ENCODE measurements at places on chromosomes 3 and 15.
A peak's percentile ranks its signal among the peaks of the same experiment; 100 is the strongest.

DNA sequence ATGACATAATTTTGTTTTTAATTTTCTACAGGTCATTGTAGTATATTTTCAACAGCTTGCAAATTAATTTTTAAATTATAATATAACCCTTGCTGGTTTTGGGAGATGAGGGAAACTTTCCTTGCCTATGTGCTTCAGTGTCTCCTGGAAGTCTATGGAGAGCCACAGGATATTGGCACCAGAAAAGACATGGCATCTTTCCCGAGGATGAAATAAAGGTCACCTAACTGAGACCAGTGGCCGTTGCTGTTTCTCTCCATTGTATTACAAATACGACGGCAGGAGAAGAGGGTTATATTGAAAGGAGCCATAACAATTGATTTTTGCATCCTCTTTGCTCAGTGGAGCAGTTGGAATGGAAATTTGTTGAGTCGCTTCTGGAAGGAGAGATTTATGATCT, 19.9 kb upstream of the AQP9 start:
- no peak for DNase-seq

DNA sequence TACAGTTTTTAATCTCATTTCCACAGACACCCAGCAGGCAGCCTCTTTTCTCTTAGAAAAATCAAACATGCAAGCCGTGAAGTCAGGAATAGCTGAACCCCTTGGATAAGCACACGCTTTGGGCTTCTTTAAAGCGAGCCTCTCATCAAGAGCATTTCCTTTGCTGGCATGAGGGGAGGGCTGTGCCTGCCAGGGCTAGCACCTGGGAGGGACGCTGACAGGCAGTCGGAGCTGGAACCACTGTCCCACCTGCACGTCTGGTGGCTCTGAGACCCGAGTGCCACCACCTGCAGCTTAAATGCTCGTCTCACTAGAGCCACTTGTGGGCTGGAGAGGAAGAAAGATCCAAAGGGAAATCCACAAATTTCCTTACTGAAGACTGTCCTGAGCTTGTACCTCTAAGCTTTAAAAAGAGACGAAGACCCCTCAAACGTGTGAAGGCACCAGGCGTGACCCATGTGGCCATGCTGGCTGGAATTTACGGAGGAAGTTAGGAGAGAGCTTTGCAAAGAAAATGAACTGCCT, 9.4 kb downstream of the MAP6D1 start:
- DNase-seq = no peak

DNA sequence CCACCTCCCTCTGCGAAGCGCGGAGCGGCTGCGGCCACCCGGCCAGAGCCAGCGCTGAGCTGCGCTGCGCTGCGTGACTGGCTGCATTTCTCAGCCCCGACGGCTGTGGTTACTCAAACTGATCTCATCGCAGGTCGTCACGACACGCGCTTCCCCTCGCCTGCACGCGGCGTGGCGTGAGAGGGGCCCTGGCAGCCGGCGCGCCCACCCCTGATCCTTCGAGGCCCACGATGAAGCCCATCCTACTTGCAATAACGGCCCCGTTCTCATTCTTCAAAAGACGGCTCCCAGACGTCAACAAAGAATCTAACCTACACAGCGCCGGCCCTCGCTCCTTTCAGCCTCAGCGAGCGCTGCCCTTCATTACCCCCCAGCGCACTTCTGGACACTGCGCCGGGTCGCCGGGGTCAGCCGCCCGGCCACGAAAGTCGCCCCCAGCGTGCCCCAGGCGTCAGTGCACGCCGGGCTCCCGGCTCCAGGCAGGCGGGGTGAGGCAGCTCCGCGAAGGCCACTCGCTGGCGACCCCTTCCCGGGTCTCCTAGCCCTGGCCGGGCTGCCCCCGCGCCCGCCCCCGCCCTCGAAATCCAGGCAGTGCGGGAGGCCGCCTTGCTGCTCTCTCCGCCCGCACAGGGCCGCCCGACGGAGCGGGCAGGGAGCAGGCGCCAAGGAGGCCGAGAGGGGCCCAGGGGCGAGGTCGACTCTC, 9.9 kb upstream of the LEKR1 start:
- DNase-seq = no peak

DNA sequence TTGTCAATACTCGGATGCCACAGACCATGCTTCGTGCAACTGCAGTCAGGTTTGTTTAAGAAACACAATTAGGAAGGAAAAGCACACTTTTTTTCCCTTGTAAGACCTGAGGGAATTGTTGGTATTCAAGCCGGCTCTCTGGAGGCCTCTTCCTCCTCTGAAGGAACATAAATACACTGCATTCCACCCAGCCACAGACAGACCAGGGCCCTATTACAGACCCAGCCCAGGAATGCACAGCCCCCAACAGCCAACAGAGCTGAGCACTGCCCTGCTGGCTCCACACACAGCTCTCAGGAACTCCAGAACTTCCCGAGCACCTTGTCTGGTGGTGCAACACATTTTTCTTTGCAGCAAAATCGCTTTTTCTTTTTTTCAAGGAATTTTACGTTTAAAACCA, 488.7 kb upstream of the PROK2 start:
- peak; percentile 63 for DNase-seq

GRCh38 chr15:70833861-70834765, 19.8 kb downstream of the LARP6 start:
- no peak for DNase-seq

GRCh38 chr3:173340626-173341025, 56.9 kb upstream of the NLGN1 start:
- no peak for DNase-seq

- DNase-seq = no peak
Measured at GRCh38 chr3:146472611-146473010, 3.2 kb upstream of the PLSCR2 start.

GRCh38 chr3:50490424-50490823, 13.0 kb downstream of the CACNA2D2 start:
- DNase-seq = no peak

DNA sequence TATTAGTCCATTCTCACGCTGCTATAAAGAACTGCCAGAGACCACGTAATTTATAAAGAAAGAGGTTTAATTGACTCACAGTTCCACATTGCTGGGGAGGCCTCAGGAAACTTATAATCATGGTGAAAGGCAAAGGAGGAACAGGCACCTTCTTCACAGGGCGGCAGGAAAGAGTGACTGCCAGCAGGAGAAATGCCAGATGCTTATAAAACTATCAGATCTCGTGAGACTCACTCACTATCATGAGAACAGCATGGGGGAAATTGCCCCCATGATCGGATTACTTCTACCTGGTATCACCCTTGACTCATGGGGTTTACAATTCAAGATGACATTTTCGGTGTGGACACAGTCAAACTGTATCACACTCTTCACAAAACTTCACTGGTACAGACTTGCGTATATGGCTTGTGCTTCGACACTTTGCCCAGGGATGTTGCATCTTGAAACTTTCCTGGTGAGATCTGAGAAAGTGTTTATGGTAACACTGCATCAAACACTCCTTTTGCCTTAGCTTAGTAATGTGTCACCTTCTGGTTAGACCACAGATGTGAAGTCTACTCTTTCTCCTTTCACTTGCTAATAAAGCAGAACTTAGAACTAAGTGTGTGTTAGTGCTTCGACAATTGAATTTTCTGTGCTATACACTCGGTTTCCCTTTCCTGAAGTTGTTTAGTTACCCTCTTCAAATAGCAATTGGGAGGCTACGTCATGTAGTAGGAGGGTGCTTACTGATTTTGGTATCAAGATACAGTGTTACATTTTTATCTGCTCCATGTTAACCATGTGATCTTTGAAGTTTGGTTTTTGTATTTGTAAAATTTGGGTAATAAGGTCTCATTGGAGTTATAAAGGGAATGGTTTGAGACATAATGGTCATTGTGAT, 185.7 kb downstream of the LPP start:
- no peak for DNase-seq

DNA sequence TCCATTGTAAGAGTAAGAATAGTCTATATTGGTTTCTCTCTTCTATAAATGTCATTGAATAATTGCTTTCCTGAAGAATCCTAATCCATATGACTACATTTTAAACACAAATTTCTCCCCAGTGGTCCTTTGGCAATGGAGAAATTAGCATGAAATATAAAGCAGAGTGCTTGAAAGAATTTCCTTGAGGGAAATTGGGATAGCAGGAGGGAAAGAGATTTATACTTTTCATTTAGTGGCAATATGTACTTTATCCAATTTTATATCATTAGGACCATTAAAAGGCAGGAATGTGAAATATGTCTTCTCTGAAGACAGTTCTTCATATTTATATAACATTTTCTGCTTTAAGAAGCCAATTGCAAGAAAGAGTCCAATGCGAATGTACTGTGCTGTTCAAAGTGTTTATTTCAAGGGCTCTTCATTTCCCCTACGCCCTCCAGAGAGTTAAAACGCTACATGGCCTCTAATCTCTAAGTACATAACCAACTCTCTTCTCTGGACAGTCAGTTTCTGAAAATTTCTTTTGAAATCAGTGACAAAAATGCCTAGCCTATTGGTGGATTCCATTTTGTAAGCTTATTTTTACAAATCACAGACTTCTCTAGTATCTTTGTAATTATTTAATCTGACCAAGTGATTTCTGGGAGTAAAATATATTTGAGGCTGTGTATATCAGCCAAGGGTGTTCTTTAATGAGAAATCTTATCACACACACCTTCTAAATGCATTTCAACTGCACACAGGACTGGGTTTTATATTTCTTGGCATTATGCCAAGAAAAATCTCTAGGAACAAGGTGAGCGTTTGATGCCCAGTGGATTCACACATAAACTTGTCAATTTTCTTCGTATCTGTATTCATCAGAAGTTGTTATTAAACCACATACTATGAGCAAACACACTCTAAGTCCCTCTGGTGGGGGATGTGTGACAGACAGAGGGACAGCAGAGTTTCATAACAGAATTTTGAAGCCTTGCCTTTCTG, 51.2 kb downstream of the KCNAB1 start:
- DNase-seq = no peak

GRCh38 chr3:88034491-88035275, 24.1 kb downstream of the CGGBP1 start:
- DNase-seq = no peak

- no peak for DNase-seq
Measured at GRCh38 chr3:58254144-58254543, 16.6 kb downstream of the ABHD6 start.

- no peak for DNase-seq
Measured at GRCh38 chr3:79878708-79879107, 110.9 kb upstream of the ROBO1 start.

GRCh38 chr3:99774467-99774866, 43.2 kb upstream of the CMSS1 start:
- peak; percentile 89 for DNase-seq

DNA sequence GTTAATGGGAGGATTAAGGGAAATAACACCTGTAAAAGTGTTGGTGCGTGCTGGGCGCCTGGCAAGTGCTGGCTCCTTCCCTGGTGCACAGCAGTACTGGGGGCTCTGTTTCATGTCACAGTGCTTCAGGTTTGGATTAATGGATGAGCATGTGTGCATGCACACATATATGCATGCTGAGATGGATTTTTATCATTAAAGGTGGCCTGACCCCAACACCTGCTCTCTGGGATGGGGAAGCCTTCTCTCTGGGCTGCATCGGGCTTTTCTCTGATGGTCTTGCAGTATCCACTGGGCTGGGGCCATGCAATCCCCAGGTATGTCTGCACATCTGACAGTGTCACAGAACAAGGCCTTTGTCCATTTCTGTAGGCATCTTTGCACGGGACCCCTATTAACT, 127.5 kb upstream of the PLXNA1 start:
- no peak for DNase-seq

DNA sequence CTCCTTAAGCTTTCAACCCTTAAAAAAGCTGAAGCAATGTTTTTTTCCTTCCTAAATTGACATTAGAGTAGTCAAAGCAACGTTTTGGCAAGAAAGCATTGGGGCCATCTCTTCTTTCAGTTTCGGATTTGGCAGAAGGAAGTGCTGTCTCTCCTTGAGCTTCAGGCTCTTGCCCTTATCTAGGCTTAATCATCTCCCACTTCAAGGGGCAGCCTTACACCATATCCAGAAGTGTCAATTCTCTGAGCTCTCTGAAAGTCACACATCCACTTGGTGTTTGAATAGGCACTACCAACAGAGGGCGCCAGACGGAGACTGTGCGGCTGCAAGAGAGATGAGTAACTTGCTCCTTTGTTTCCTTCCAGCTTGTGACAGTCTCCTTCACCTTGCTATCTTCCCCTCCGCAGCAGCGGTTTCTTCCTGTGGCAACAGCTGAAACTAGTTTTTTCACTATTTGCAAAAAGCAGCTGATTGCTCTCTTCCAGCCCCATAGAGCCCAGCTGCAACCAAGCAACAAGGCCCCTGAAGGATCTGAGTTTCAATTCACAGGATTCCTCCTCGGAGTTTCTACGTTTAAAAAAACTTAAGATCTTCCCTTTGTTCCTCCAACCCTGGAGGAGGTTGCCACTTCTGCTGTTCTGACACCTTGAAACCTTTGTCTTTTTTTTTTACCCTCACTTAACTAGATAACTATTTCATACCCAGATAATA, 147.0 kb upstream of the SLCO3A1 start:
- DNase-seq = no peak

- no peak for DNase-seq
Measured at GRCh38 chr15:78023865-78024518, 53.5 kb downstream of the TBC1D2B start.

- DNase-seq = no peak
Measured at GRCh38 chr3:71101014-71101413, 482.5 kb downstream of the FOXP1 start.

DNA sequence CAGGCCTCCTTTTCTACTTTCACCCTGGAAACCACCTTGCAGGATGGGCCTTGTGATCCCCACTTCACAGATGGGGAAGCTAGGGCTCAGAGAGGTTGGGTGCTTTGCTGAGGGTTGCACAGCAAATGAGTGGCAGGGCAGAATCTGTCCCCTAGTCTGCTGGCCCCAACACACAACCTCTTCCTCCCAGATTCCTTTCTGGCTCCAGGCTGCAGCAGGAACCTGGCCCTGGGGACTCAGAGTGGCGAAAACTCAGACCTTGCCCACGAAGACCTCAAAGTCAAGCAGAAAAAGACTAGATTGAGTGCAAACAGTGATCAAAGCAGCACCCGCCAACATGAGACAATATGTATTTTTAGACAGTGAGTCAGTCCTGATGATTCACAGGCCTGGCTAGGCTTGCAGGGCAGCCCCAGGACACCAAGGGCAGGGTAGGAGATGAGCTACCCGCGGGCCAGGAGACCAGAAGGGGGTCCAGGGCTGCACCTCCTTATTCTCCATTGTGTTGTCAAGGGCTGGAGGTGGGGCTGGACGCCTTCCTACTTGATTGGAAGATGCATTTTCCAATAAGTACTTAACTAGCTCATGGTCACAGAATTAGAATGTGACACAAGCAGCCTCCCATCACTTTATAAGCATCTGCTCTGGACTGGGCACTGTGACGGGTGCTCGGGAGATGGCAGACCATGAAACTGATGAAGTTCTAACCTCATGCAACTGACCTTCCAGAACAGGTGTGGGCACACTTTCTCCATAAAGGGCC, 23.9 kb downstream of the GOLGA6L2 start:
- DNase-seq = no peak

- no peak for DNase-seq
Measured at GRCh38 chr15:101651554-101652097, 555 bp downstream of the TM2D3 start.

GRCh38 chr15:22936577-22937472, 43.3 kb downstream of the CYFIP1 start:
- no peak for DNase-seq

DNA sequence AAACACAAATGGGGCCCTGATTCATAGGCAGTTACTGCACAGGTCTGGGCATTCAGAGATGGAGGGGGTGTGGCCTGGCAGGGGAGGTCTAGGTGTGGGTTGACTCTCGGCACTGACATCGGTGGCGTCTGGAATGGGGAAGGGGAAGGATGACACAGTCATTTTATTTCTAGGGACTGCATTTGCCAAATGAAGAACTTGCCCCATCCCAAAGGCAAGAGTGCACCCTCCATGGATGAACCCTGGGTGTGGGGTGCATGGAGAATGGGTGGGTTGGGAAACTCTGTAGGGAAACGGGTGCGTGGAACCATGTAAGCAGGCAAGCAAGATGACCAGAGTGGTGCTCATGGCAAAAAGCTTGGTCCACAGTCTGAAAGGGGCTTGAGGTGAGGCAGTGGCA, 24.5 kb downstream of the SLC6A20 start:
- no peak for DNase-seq

Data from smooth muscle cell of the brain vasculature (primary cell).